ENCODE measurements at places on chromosomes 1 and 21. TPM values are rescaled to one million over a fixed set of nuclear protein-coding genes. Genes with fewer than 3 reads are reported as not detected.

The OR4F16 gene
- total RNA-seq, result not detected

The CCDC27 gene
- total RNA-seq, result not detected

The PPT1 gene
- 55.4 TPM for total RNA-seq

The AMY2A gene
- total RNA-seq, result not detected

The PDE9A gene
- not detected for total RNA-seq

The VSIG8 gene
- not detected for total RNA-seq

The FCMR gene
- 18.0 TPM for total RNA-seq

The SMIM1 gene
- 1.2 TPM for total RNA-seq

DNA sequence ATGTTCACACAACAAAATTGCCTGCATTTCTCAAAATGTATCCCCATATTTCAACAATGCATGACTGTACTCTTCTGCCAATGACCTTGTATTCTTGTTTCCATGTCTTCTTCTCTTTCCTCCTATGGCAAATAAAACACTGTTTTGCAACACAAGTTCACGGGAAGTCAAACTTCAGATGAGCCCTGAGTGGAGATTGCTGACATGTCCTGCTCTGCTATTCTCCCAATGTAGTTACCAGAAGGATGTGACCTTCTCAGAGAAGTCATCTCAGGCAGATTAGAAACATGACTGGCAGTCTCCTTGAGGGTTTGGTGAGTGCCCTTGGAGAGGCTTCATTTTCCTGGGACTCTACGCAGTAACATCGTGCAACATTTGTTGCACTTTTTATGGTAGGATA, 15.6 kb downstream of the FCGR2B start:
- DNase-seq, result no peak

GRCh38 chr1:65159801-65160523, 12.0 kb downstream of the AK4 start:
- DNase-seq, result no peak

- no peak for DNase-seq
Measured at GRCh38 chr1:9344426-9345200, 51.9 kb downstream of the SPSB1 start.

DNA sequence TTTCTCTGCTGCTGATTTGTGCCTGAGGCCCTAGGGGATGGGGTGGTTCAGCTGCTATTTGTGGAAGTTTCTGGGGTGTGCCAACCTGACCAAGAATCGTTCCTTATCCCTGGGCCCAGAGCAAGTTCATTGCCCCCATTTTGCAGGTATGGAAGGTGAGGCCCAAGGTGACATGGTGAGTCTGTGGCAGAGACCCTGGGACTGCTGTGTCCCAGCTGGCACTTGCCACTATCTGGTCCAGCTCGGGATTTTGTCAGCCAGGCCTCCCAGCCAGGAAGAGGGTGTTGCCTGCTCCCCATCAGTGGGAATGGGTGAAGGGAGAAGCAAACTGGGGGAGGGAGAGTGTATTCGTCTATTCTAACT, 18.9 kb upstream of the LRP8 start:
- DNase-seq, result no peak

DNA sequence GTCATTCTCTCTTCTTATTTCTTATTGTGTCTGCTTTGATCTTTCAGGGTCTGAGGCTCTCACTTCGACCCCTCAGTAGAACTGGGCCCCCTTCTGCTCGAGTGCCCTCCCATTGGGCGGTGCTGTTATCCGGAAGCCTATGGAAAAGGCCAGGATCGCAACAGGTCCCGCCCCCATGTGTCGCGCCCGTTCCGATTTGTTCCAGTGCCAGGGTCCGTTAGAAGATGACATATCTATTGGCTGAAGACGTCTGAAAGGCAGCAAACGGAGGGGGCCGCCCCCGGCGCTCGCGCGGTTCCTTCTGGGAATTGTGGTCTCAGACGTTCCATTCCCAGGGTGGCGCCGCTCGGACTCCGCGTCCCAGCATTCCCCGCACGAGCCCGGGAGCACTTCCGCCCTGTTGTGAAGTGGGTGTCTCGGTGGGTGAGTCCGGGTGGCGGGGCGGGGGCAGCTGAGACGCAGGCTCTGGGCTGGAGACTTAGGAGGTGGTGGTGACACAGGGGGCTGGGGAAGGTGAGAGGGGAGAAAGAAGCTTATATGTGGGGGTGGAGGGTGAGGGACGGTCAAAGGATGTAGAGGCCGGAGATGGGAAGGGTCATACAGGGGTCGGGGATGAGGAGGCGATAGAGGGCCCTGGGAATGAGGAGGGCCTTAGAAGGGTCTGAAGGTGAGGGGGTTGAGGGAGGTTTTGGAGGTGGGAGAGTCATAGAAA, at the start of gene ZSCAN20:
Gene ZSCAN20, plus strand, starts transcription at position 377 of the 712 bp plus-strand sequence. CDS start 6,644 bp downstream, outside the sequence.
- DNase-seq, result peak; percentile 98

GRCh38 chr1:162179121-162179520, 109.6 kb downstream of the NOS1AP start:
- DNase-seq, result no peak

- DNase-seq, result peak; percentile 18
Measured at GRCh38 chr1:74772945-74773344, 40.0 kb downstream of the TYW3 start.

DNA sequence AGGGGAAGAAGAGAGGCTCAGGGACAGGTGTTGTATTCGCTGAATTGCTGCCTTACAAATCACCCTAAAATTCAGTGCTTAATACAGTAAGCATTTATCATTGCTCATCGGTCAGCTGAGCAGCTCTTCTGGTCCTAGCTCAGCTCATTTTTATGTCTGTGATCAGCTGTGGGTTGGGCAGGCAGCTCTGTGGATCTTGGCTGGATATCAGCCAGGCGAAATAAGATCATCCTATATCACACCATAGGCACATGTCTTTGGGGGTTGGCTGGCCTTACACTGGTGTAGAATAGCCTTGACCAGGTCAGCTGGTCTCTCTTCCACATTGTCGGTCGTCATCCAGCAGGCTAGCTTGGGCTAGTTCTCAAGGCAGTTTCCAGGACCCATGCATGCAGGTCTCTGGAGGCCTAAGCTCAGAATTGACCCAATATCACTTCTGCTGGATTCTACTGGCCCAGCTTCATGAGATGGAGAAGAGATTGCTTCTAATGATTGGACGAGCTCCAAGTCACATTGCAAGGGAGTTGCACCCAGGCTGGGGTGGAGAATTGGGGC, 448.6 kb downstream of the KIF26B start:
- DNase-seq, result no peak

DNA sequence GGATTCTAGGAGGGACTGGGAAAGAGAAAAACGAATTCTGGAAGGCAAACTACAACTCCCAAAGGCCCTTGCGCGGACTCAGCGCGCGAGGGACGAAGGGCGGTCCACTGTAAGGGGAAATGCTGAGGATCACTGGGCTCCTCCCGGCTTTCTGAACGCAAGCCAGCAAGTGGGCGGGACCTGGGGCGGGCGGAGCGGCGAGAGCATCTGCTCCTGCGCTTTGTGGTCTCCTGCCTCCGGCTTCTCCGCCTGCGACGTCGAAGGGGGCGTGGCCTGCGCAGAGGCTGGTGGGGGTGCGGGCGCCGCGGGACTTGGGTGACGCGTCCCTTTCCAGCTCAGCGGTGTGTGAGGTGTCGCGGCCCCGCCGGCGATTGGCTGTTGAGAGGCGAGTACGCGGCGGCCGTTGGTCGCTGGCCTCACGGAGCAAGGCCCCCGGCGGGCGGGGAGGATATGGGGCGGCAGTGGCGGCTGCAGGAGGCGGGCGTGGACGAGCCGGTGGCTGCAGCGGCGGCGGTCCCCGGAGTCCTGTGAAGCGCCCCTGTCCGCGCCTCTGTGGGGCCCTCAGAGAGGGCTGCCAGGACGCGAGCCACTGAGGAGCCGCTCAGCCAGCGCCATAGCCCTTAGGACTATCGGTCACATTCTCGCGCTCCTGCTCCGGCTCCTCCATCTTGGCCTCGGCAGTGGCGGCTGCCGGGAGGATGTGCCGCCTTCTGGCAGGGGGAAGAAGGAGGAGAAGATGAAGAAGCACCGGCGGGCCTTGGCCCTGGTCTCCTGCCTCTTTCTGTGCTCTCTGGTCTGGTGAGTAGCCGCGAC, at the start of gene SUCO:
Gene SUCO, plus strand, starts transcription at position 451 of the 813 bp plus-strand sequence. Its CDS starts 286 bp downstream, at position 737.
- DNase-seq, result peak; percentile 100

DNA sequence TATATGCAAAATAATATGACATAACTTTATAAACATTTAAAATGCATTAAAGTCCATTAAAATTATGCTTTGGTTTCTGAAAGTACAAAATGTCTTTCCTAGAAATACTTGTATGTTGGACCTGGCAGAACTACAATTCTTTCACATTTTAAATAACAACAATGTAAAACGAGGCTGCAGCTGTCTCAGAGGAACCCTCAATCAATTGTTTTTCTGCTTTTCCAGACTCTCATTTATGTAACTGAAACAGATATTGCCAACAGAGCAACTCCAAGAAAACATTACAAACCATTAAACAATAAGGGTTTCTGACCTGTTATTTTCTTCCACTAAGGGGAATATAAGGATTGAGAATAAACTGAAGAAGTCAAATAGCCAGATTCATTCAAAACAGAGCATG, 1193.4 kb downstream of the NCAM2 start:
- no peak for DNase-seq

GRCh38 chr21:45209046-45209445, 78.6 kb downstream of the POFUT2 start:
- DNase-seq, result peak; percentile 8

DNA sequence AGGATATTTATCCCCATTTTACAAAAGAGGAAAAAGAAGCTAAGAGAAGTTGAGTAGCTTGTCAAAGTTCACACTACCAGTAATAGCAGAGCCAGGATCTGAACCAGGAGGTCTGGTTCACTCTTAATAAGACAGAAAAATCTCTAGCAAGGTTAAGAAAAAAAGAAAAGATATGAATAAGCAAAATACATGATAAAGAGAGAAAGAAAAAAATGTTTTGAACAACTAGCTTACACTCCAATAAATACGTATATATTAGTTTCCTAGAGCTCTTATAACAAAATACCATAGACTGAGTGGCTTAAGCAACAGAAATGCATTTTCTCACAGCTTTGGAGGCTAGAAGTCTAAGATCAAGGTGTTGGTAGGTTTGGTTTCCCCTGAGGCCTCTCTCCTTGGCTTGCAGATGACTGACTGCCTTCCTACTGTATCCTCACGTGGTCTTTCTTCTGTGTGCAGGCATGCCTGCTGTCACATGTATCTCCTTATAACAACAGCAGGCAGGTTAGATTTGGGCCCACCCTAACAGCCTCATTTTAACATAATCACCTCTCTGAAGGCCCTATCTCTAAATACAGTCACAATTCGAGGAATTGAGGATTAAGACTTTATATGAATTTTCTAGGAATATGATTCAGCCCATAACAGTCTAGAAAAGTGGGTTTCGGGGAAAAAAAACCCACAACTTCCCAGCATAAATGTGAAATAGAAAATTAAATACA, 60.4 kb downstream of the LEPR start:
- no peak for DNase-seq

- no peak for DNase-seq
Measured at GRCh38 chr1:218217040-218217439, 68.1 kb upstream of the RRP15 start.

DNA sequence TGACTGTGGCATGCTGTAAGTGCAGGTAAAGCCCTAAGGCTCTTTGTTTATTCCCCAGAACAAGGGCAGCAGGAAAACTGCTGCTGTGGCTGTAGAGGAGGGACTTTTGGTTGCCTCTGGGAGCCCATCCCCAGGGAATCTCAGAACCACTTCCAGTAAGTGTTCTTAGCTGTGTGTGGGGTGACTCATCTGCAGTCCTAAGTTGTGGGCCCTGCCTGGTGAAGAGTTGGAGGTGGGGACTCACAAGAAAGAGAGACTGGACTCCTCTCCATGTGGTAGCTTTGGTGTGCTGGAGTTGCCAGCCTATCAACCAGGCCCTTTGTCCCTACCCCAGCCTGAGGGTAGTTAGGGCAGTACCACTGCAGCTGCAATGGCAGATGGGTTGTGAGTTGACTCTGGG, 24.0 kb upstream of the DENND1B start:
- peak; percentile 77 for DNase-seq

DNA sequence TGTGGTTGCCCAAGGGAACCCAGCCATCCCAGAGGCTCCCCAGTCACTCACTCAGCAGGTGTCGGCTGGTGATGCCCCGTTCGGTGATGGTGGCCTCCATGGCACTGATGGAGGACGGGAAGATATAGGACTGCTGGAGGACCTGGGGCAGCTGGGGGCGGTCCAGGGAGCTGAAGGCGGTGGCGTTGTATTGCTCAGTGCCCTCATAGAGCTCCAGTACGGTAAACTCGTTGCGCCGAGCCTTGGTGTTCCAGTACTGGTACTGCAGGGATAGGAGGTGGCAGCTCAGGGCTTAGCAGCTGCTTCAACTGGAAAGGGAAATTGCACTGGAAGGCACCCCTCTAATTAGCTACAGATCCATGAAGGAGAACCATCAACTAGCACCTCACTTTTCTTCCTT, 12.5 kb upstream of the UBR4 start:
- no peak for DNase-seq

DNA sequence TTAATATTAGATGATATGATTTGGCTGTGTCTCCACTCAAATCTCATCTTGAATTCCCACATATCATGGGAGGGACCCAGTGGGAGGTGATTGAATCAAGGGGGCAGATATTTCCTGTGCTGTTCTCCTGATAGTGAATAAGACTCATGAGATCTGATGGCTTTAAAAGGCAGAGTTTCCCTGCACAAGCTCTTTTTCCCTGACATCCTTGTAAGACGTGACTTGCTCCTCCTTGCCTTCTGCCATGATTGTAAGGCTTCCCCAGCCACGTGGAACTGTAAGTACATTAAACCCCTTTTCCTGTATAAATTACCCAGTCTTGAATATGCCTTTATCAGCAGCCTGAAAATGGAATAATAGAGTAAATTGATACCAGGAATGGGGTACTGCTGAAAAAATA, 13.3 kb upstream of the F13B start:
- DNase-seq, result no peak

DNA sequence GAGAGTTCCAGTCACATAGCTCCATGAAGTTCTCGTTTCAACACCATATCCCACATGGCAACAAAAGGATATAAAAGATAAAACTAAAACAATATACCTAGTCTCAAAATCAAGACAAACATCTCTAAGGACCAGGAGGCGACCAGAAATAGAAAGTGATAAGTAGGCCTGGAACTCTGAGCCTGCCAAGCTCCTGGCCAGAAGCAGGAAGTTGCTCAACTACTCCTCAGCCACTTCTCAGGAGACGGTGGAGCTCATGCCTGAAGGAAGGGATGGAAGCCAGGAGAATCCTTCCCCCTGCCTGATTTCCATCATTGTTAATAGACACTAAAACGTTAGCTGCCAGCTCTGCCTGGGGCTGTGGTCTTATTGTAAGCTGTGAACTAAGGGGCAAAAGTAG, 94.7 kb downstream of the DISP1 start:
- peak; percentile 78 for DNase-seq

- no peak for DNase-seq
Measured at GRCh38 chr1:100443811-100444571, 91.7 kb downstream of the CDC14A start.

DNA sequence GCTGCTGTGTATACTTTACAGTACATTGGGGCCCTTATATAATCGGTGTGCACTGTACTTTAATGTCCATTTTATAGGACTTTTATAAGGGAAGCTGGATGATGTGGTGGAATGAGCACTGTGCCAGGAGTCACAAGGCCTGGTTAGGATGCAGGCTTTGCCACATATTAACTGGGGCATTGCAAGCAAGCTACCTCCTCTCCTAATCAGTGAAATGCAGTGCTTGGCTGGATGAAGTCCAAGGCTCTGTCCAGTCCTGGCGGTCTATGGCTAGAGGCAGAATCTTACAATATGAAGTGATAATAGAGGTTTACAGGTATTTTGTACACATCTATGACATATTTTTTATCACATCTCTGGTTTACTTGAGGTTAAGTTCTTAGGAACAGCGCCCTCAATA, 1.7 kb upstream of the PKP1 start:
- no peak for DNase-seq

GRCh38 chr1:118137900-118138299, 47.1 kb downstream of the SPAG17 start:
- DNase-seq, result no peak
